ENCODE measurements at places on chromosomes 1 and 21. TPM values are rescaled to one million over a fixed set of nuclear protein-coding genes. Genes with fewer than 3 reads are reported as not detected.

MMP23B gene
- 73.4 TPM for total RNA-seq

OR2T11 gene
- total RNA-seq, result not detected

CFHR5 gene
- total RNA-seq, result 0.77 TPM

GRCh38 chr1:37482796-37483744 is 8.7 kb downstream of the ZC3H12A start:
- no peak for DNase-seq

DNA sequence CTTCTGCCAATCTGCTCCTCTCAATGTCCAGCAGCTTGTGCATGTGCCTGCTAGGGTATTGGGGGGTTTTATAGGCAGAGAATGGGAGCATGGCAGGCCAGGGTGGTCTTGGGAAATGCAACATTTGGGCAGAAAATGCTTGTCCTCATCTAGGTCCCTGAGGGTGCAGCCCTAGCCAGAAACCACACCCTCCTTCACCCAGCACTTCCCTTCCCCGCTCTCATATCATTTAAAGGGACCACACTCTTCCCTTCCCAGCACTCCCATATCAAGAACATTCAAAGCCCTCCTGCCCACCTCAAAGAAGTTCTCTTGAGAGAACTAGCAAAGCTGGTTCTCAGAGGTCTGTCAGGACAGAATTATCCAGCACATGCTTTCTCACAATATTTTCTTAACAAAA is 62.1 kb downstream of the HSD3B1 start:
- no peak for DNase-seq

GRCh38 chr21:36606287-36606982 is 92.5 kb upstream of the SIM2 start:
- DNase-seq, result no peak

DNA sequence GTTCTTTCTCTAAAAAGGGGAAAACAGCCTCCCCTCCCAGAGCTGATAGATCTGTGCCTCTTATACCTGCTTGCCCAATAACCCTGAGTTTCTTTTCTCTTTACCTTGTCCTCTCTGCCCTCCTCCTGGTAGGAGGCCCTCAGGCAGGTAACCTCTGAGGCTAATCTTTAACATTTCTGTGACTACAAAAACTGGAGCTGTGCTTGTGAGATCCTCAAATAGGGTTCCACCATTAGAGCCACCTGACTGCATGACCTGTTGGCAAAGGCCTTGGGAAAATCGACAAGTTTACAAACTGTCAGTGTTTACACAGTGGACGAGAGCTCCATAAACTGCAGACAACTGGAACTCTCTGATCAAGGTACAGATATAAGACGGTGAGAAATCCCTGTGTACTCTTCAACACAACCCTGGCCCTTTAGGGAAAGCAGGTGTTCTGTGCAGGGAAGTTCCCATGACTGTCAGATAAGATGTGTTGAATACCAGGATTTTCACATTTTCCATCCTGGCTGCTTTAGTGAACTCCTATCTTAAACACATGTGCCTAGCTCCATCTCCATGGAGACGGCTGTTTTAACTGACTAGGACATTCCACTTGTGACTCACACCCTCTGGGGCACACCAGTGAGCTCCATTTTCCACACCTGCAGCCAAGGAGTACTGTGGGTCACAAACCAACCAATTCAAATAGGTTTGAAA is 38.3 kb downstream of the ECE1 start:
- peak; percentile 94 for DNase-seq

DNA sequence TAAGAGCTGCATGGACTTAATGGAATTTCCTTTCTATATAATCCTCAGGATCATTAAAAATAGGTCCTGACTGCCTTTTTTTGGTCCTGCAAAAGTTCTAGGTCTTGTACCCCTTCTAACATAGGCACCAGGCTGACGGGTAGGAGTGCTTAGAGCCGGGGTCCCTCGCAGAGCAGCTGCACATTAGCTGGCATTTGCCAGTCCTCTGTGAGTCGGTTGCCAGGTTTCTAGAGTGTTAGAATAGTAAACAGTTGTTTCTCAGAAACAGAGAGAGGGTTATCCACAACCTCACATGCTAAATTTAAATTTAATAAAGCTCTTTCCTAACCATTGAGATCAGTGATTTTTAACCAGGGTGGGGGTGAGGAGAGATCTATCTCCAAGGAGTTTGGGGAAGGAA is 35.4 kb upstream of the HEATR1 start:
- DNase-seq, result no peak

DNA sequence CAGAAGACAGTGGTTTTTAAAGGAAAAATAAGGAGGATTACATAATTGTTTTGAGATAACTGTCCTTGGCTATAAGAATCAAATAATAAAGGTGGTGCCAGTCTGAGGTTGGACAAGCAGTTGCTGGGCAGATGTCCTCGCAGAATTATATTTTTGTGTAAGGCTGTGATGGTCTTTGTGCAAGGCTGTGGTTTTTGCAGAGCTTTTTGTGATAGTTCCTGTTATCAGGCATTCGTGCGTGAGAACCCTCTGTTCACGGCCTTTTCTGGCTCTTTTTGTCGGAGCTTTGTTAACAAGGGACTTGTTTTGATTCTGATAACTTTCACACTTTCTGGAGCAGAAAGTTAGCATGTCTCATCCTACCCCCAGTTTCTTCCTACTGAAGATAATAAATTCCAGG is 33.4 kb downstream of the SH3BP5L start:
- no peak for DNase-seq

DNA sequence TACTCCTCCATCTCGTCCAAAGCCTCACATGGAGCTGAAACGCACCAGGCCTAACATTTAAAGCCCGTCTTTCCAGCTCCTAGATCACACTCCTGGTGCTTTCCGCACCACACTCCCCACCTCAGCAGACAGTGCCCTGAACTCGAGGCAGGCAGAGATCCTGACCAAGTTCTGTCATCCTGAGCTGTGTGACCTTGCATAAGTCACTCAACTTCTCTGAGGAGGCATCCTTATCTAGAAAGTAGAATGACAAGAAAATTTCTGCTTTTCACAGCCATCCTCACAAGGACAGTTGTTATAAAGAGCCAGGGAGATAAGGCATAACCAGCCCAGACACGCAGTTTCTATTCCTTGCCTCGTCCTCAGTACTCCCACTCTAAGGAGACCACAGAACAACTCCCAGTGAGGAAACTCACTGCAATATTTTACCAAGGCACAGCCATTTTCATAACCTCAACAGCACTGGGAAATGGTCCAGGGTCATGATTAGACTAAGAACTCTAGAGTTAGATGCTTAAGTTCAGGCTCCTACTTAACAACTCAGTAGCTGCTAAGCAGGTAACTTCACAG is 3.1 kb downstream of the LRP8 start:
- DNase-seq, result no peak

- DNase-seq, result peak; percentile 42
Observed at GRCh38 chr21:15837645-15838044, 107.9 kb downstream of the USP25 start.

- no peak for DNase-seq
Observed at GRCh38 chr1:186530109-186530508, 69.2 kb upstream of the PDC start.

GRCh38 chr21:37732927-37733326 is 183.3 kb downstream of the KCNJ6 start:
- DNase-seq, result no peak

DNA sequence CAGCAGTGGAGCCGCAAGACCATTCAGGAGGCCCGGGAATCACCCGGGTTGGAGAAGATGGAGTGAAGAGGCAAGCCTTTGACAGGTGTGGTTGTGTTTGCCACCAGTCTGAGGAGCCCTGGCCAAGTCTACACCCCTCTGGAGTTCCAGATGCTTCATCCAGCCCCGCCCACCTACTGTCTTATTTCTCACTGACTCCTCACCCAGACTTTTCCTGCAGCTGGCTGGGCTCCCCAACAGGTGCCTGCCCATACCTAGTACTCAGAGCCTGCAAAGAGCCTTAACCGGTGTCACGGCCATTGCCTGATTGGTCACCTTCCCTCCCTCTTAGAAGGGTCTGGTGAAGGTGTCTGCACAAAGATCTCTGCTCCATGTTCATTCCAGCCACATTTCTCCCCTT is 16.0 kb downstream of the SLC9A1 start:
- no peak for DNase-seq

DNA sequence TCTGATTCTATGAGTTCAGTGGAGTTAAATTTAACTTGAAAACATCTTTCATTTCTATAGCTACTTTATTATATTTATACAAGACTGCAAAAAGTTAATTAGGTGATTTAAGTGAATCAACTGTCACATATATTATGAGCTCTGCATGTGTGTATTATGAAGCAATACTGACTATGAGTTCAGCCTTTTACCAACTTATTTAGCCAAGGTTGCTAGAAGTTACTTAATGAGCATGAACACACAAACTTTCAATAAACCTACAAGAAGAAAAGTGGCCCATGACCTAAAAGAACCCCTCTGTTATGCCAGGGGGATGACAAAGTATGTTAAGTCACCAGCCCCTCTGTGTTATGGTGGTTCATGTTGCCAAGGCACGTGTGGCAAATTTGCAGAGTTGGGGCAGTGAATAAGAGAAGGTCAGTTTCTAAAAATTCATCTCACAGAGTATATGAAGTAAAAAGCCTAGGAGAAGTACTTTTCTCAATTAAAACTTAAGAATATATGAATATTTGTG is 86.7 kb upstream of the LYPLAL1 start:
- no peak for DNase-seq

- no peak for DNase-seq
Observed at GRCh38 chr1:57450981-57451380, 27.1 kb upstream of the DAB1 start.

GRCh38 chr1:97254731-97255463 is 533.3 kb downstream of the PTBP2 start:
- DNase-seq, result no peak

DNA sequence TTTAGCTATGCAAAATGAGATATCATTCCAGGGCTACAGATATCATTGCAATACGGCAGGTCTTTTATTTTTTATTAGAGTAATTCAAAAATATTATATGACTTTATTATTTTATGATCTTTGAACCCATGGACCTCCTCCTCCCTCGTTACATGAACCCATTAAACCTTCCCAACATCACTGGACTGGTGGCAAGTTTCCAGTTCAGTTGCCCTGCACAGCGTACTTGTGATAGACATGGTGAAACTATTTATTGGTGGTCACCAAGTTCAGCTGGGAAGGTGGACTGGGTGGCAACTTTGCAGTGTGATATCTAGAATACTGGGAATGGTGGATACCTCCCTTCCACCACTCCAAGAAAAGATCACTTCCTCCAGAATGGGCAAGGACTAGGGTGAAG is 52.5 kb downstream of the SLC30A10 start:
- DNase-seq, result no peak

DNA sequence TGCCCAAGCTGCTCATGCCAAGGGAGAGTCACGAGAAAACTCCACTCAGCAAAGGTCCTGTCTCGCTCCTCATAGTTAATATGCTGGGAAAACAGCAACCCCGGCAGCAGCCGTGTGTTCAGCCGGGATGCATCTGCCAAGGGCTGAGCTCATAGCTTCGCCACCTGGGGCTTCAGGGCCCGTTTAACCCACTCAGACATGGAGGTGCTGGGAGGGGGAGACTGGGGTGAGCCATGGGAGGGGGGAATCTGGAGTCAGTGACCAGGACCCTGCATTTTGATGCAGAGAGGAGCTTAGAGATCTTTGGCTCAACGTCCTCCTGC is 283.4 kb downstream of the PTPRU start:
- no peak for DNase-seq

DNA sequence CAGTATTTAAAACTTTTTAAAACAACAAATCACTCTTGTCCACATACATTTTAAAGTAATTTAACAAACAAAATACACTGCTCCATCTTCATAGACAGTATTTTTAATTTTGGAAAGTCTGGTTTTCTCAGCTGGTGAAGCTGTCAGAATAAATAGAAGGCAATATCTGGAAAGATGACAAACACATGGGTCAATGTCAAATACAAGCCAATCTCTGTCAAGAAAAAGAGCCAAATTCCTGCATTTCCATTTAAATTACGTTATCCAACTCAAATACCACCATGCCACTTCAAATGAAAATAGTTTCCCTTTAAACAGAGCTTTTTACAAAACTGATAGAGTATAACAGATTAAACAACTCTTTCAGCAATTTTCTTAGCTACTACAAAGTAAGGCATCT is 176.5 kb downstream of the RERE start:
- DNase-seq, result no peak

GRCh38 chr1:187909382-187909781 is 1080.6 kb downstream of the PLA2G4A start:
- no peak for DNase-seq

DNA sequence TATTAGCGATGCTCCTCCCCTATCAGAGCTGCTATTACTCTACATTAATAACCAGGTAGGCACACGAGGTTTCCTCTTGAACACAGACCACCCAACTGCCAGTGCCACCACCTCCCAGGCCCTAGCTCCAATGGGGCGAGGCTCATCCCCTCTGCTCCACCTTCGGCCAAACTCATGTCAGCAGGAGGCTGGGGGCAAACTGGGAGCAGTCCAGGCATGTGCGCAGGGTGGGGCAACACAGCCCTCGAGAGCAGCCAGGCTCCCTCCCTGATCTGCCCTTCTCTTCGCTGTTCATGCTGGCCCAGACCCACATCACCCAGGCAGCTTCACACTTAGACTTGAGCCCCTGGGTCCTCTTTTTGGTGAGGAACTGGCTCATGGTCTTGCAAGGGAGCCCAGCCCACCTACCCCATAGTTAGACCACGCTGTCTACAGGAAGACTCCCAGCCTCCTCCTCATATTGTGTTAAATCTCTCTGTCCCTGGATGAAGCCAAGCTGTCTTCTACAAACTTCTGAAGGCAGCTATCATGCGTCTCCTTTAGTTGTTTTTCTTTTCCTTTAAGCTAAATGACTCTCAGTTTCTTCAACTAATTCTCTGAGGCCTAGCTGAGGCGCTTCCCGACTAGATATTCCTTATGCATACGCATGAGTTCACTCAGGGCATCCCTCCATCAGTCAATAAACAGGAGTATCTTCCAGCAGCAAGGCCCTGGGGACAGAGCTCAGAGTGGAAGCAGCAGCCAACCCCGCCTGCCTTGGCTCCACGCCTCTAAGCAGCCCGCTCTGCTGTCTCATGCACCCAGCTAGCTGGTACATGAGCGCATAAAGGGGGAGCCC is 12.0 kb downstream of the TMEM9 start:
- DNase-seq, result no peak

DNA sequence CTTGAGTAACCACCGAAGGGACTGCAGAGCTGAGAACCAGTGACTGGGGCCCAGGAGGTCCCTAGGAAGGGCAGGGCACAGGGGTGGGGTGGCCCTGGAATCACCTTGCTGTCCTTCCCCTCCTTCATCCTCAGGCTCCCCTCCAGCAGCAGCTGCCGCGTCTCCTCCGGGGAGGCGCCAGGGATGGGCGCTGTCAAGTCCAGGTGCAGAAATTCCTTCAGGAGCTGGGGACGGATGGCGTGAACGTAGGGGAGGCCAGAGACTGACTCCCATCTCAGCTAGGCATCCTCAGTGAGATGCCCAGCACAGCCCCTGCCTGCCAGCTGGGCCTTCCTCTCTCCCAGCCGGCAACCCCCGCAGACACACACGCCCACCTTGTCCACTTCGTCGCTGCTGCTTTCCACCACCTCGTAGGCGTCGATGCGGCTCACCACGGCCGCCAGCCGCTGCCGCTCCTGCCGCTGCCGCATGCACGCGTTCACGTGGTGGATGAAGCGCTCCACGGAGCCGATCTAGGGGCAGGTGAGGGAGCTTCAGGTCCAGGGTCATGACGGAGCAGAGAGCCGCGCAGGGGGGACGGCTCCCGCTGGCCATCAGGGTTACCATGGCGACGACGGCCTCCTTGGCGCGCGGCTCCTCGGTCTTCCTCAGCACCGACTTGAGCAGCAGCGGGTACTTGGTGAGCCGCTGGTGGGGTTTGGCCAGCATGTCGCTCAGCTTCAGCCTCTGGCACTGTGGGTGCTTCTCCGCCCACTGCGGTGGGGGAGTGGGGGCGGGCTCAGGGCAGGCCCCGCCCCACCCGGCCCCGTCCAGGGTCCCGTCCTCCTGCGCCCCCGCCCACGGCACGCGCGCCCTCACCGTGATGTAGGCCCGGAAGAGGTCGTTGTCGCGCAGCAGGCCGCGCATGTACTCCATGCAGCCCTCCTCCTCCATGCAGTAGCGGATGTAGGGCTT is 4.4 kb upstream of the TNFRSF25 start:
- no peak for DNase-seq
